ENCODE measurements at places on chromosomes 7 and 10.

GRCh38 chr7:158821171-158822031, 7.9 kb downstream of the ESYT2 start:
- DNase-seq, result no peak

DNA sequence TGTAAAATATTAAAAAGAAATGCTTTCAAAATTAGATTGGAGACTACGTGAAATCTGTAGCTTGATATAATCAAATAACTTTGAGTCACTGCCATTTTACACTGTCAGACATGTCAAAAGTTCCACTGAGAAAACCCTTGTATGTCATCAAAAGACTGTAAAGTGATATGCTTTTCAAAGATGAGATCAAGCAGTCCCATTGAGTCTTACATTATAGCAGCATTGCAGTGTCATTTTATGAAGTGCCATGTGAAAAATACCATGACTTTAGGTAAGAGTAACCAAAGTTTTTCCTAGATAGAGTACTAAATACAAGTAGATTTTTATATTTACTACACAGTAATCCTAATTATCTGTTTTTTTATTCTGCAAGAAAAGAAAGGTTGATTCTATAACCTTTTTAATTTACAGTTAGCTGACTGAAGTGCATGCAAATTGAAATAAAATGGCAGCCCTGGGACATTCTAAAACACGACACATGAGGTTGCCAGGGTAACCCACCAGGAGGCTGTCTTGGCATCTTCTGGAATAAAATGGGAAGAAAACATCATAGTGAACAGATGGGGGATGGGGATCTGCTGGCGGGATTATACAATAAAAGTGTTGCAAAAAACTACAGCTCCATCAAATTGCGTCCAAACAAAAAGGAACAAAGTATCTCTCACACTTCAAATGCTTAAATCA, 91.3 kb upstream of the TMEM106B start:
- DNase-seq, result no peak

- DNase-seq, result no peak
These were observed 115.5 kb downstream of the FOXP2 start for GRCh38 chr7:114530057-114530611.

- no peak for DNase-seq
These were observed 58.7 kb downstream of the BMPR1A start for GRCh38 chr10:86815035-86815617.

DNA sequence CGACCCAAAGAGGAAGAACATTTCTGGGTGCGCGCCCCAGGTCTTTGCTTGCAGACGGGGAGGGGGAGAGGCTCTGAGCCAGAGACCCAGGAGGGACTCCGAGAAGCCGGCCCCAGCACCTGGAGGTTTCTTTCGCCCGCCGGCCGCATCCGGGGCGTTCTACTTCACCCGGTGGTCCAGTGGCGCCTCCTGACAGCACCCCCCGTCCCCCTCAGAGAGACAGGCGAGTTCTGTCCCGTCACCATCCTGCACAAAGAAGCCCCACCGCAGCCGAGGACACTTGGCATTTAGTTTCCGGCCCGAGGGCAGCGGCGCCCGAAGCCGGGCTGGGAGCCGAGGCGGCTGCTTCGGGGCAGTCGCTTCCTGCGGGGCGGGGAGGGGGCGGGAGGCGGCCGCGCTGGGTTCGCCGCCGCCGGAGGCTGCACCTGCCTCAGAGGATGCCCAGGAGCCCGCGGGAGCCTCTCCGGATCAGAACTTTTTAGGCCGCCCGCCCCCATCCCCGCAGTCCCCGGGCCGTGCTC, at the start of gene TMEM178B:
TSS of gene TMEM178B (plus strand) at position 424 of the 521 bp plus-strand sequence.
- no peak for DNase-seq

DNA sequence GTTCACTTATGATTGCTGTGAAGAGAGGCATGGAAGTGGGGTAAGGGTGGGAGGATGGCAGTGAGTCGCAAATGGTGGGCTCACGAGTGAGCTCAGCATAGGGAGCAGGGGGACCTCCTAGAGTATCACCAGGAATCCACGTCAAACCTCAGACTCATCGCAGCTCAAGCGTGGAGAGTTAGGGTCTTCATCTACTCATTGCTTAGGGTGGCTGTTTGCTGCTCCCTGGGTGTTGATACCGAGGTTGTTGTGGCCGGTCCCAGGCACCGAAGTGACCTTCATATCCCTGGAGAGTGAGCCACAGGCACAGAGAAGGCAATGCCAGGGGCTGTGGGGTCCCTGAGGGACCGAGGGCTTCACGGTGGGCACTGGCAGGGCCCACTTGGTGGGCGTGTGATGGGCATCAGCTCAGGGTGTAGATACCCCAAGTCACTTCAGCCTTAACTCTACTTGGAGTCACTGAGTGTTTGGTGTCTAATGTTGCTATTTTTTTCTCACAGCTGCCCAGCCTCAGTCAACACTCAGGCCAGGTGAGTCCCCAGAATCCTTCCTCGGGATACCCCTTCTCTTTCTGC, 16.8 kb downstream of the DMBT1 start:
- no peak for DNase-seq
